Thoracic aorta (tissue), 2 donors: ENCODE measurements at places on chromosomes 3 and 15. TPM values are rescaled to one million over a fixed set of nuclear protein-coding genes. Genes with fewer than 3 reads are reported as not detected.

- H3K27me3 ChIP-seq: no peaks in the 10 kb centered on the region
- no peak for DNase-seq
- no peak overlapping the region for H3K27ac ChIP-seq
- no peak overlapping the region for H3K4me3 ChIP-seq
- H3K4me1 ChIP-seq: no peaks in the 10 kb centered on the region
- H3K36me3 ChIP-seq: no peaks in the 10 kb centered on the region
Observed at GRCh38 chr3:192054881-192055280, 593.9 kb downstream of the PYDC2 start.

Gene RASL12
- total RNA-seq: 324 TPM

Gene GRK7
- total RNA-seq: not detected

- H3K27me3 ChIP-seq: no peaks in the 10 kb centered on the region
- H3K36me3 ChIP-seq: no peaks in the 10 kb centered on the region
- DNase-seq: no peak
- H3K4me1 ChIP-seq: no peaks in the 10 kb centered on the region
- H3K4me3 ChIP-seq: peak overlapping the region; percentile 77
Observed at GRCh38 chr3:160448845-160449635, 546 bp downstream of the TRIM59 start.

GRCh38 chr3:55521064-55521737 lies 34.1 kb upstream of the WNT5A start:
- H3K4me3 ChIP-seq: no peak overlapping the region
- no peak for DNase-seq
- no peaks in the 10 kb centered on the region for H3K27me3 ChIP-seq

Gene ENTPD3
- total RNA-seq: 3.0 TPM

- H3K27me3 ChIP-seq: no peaks in the 10 kb centered on the region
- peaks cover 22% of the 10 kb centered on the region for H3K4me1 ChIP-seq
- H3K36me3 ChIP-seq: no peaks in the 10 kb centered on the region
- peak; percentile 19 for DNase-seq
- H3K27ac ChIP-seq: peak overlapping the region; percentile 79
Observed at GRCh38 chr15:52093539-52094510, 18.8 kb downstream of the BCL2L10 start.

- no peaks in the 10 kb centered on the region for H3K36me3 ChIP-seq
- DNase-seq: no peak
- no peak overlapping the region for H3K27ac ChIP-seq
Observed at GRCh38 chr15:57740048-57740447, 33.5 kb downstream of the POLR2M start.

GRCh38 chr3:186166491-186167288 lies 57.8 kb upstream of the ETV5 start:
- no peak overlapping the region for H3K4me3 ChIP-seq
- H3K36me3 ChIP-seq: peaks cover 7% of the 10 kb centered on the region
- H3K27me3 ChIP-seq: no peaks in the 10 kb centered on the region
- H3K4me1 ChIP-seq: peaks cover 8% of the 10 kb centered on the region
- H3K27ac ChIP-seq: no peak overlapping the region

DNA sequence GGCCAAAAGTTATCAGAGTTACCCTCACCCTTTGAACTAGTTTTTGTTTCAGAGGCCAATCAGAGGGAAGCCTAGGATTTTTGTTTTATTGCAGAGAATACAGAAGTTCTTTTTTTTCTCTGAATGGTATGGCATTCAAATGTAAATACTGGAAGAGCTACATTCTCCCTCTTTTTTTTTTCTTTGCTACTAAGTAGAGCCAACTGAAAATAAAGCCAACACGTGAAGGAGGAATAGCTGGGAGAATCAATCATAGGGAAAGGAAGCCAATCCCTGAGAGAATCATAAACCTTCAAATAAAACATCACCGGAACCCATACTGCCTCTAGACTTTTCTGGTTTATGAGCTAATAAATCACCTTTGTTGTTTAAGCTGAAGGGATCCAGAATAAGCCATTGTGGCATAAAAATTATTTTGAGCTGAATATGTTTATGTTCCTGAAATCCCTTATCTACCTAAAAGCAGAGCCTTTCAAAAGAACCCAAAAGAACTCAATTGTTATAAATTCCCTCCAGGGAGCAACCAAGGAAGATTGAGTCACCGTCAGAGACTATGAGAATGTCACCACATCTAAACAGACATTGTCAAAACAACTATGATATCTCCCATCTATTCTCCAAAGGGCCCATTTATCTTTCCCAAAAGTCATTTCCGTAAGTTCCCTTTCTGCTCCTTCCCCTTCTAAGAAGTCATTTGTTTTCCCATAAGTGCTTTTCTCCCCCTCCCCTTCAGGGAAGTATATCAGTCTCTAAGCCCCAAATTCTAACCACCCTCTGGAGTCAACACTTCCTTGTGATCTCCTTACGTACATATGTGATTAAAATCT lies 3.8 kb upstream of the ZNF280D start:
- H3K36me3 ChIP-seq: no peaks in the 10 kb centered on the region
- no peak overlapping the region for H3K4me3 ChIP-seq
- no peak for DNase-seq
- peaks cover 1% of the 10 kb centered on the region for H3K4me1 ChIP-seq
- H3K27ac ChIP-seq: peak overlapping the region; percentile 45

GRCh38 chr3:99970198-99970597 lies 144.1 kb downstream of the FILIP1L start:
- no peaks in the 10 kb centered on the region for H3K36me3 ChIP-seq
- peaks cover 72% of the 10 kb centered on the region for H3K4me1 ChIP-seq
- DNase-seq: no peak

DNA sequence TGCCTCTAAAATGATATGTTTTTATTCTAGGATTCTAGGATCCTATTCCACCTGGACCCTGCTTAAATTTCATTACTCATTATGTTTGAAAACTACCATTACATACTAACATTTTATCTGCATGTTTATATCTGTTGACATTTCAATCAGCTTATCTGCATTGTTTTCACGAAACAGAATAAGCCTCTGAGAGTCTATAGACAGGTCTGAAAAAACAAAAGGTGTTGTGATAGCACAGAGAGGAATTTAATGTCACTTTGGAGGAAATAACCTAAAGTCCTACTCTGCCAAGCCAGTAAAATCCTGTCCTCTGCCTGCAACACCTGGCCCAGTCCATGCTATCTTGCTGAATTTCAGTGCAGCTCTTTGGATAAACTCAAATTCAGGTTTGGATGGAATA lies 315.2 kb downstream of the ZBTB20 start:
- H3K27ac ChIP-seq: no peak overlapping the region
- no peak for DNase-seq
- no peaks in the 10 kb centered on the region for H3K27me3 ChIP-seq
- no peaks in the 10 kb centered on the region for H3K36me3 ChIP-seq

Gene ZNF620
- total RNA-seq: 2.8 TPM

DNA sequence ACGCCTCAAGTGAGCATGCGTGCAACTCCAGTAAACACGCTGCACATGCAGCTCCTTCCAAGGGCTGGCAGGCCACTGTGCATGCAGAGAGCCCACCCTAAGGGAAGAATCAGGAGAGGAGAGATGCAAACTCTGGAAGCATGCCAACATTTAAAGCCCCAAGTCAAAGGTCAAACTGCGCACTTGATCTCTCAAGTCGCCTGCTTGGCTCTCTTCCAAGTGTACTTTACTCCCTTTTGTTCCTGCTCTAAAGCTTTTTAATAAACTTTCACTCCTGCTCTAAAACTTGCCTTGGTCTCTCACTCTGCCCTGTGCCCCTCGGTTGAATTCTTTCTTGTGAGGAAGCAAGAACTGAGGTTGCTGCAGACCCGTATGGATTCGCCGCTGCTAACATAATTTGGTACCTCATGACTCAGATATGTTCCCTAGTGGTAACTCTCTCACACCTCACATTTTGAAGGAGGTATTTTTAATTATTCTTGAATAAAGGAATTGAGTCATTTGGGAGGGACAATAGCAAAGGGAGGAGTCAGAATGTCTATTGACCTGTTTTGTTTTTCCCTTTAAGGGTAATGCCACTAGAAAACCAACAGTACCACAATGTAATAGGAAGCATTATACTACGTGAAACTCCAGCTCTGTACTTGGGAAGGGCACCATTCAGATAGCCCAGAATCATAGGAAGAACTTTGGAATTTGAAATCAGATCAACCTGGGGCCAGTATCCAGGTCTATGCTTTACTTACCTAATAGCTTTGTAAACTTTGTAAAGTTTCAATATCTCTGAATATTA lies 19.6 kb upstream of the DGKG start:
- H3K27ac ChIP-seq: no peak overlapping the region
- H3K27me3 ChIP-seq: no peaks in the 10 kb centered on the region
- H3K4me1 ChIP-seq: peaks cover 19% of the 10 kb centered on the region
- DNase-seq: no peak
- no peaks in the 10 kb centered on the region for H3K36me3 ChIP-seq
- no peak overlapping the region for H3K4me3 ChIP-seq

Gene VEPH1
- 0.21 TPM for total RNA-seq

DNA sequence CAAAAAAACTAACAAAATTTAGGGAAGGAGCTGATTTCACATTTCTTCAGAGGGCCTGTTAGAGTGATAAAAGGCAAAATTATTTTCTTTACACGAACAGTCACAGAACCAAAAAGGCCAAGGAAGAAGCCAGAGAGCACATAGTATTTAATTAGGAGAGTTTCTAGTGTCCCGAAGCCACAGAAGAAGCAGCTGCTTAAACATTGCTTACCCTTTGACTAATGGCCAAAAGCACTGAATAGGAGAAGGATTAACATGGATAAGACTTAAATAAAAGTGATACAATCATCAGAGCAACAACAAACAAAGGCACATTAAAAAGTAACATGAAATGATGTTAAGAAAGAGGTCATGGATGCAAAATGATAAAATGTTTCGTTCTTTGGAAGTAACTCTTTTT lies 98.6 kb downstream of the CHL1 start:
- no peaks in the 10 kb centered on the region for H3K27me3 ChIP-seq
- no peaks in the 10 kb centered on the region for H3K36me3 ChIP-seq
- no peaks in the 10 kb centered on the region for H3K4me1 ChIP-seq
- DNase-seq: no peak

GRCh38 chr15:41291065-41291631 lies 41.2 kb downstream of the OIP5 start:
- no peak overlapping the region for H3K4me3 ChIP-seq
- peak overlapping the region; percentile 10 for H3K27ac ChIP-seq
- no peaks in the 10 kb centered on the region for H3K27me3 ChIP-seq
- no peak for DNase-seq

DNA sequence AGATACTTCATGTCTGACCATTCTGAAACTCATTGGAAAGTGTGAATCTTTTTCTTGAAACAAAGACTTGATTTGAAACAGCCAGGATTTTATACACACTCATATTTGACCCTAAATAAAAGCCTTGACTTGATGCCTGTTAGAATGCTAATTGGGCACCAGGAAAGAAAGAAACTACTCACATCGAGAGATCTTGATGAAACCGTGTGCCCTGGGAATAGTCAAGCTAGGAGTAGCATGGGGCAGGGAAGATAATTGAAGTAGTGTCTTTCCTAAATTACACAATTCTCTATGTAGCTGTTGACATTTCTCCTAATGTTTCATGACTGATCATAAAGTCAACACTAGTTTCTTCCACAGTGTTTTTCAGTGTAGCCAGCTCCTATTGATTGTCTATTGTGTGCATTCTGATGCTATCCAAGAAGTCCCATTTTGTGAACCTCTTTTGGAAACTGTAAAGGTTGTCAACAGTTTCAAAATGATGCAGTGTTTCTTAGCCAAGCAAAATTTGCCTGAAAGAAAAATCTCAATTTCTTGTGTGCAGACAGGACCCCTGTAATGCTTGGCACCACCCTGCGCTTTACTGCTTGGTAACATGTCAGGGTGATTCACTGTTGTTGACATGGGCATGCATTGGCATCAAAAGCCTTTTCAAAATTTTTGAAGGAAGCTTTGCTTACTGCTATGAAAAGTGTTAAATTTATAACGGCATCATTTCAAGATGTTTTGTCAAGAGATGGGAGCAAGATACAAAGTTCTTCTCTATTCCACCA lies 52.5 kb upstream of the OTOL1 start:
- no peak overlapping the region for H3K4me3 ChIP-seq
- H3K27me3 ChIP-seq: no peaks in the 10 kb centered on the region
- H3K4me1 ChIP-seq: no peaks in the 10 kb centered on the region
- no peaks in the 10 kb centered on the region for H3K36me3 ChIP-seq
- H3K27ac ChIP-seq: no peak overlapping the region
- DNase-seq: no peak

- H3K4me3 ChIP-seq: no peak overlapping the region
- no peak overlapping the region for H3K27ac ChIP-seq
- H3K27me3 ChIP-seq: no peaks in the 10 kb centered on the region
- DNase-seq: no peak
- H3K4me1 ChIP-seq: no peaks in the 10 kb centered on the region
Observed at GRCh38 chr15:70171256-70171886, 73.7 kb upstream of the TLE3 start.

GRCh38 chr3:197249542-197249941 lies 48.9 kb downstream of the DLG1 start:
- no peaks in the 10 kb centered on the region for H3K27me3 ChIP-seq
- H3K36me3 ChIP-seq: no peaks in the 10 kb centered on the region
- no peaks in the 10 kb centered on the region for H3K4me1 ChIP-seq
- no peak overlapping the region for H3K27ac ChIP-seq

DNA sequence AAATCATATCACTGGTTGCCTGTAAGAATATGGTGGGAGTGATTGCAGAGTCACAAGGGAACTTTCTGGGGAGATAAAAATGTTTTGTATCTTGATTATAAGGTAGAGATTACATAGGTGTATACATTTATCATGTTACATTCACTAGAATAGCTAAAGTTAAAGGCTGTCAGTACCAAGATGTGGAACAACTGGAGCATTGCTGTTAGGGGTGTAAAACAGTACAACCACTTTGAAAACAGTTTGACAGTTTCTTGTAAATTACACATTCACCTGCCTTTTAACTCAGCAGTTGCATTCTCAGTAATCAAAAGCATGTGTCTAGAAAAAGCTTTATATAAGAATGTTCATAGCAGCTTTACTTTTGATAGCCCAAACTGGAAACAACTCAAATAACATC lies 27.6 kb downstream of the RASA2 start:
- no peak for DNase-seq
- H3K4me3 ChIP-seq: no peak overlapping the region
- H3K27me3 ChIP-seq: no peaks in the 10 kb centered on the region
- H3K36me3 ChIP-seq: peaks cover 23% of the 10 kb centered on the region

- peaks cover 36% of the 10 kb centered on the region for H3K4me1 ChIP-seq
- no peaks in the 10 kb centered on the region for H3K27me3 ChIP-seq
- H3K27ac ChIP-seq: peak overlapping the region; percentile 63
- H3K4me3 ChIP-seq: no peak overlapping the region
Observed at GRCh38 chr3:124113485-124113884, 121.6 kb upstream of the ROPN1 start.

Gene TIPIN
- total RNA-seq: 2.8 TPM
